NCI-H510A treated with DMSO at 0.1 percent for 48 hours (cell line): ENCODE measurements at places on chromosomes 2 and 18.
A peak's percentile ranks its signal among the peaks of the same experiment; 100 is the strongest.

DNA sequence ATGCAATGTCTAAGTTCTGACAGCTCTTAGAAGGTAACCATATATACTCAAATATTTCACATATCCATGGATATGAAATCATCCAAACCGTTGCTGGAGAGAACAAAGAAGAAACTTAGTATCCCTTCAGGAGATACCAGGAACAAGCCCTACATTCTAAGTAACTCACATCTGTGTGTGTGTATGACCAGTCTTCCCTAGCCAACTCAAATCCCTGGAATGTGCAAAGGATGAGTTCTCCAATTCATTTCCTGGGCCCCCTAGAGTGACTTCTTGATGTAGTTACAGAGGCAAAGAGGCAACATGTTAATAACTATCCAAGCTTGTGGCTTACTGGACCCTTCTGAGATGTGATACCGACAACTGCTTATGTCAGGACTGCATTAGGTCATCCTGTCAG is 20.1 kb downstream of the TPGS2 start:
- no peak for DNase-seq

GRCh38 chr2:238140040-238140439 is 1.6 kb downstream of the KLHL30 start:
- DNase-seq, result no peak

DNA sequence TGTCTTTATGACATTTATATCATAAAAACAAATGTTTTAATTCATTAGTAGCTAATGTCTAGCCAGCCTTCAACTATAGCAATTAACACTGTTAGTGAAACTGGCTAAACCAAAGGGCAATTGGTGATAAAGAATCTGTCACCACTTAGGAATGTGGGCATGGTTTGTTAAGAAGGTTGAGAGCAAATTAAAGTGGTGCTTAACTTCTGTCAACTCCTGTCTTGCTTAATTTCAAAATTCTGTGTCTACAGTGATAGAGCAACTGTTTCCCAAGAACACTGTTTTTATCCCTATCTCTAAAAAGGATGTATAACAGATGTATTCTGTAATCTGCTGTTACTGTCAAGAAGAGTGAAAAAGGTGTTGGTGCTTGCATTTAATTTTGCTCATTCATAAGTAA is 36.5 kb downstream of the CFAP36 start:
- DNase-seq, result no peak

GRCh38 chr2:1563943-1564891 is 151.0 kb downstream of the TPO start:
- DNase-seq, result no peak

- DNase-seq, result no peak
These were observed 68.9 kb downstream of the BIRC6 start for GRCh38 chr2:32425719-32426141.

- DNase-seq, result no peak
These were observed 53.7 kb downstream of the HS1BP3 start for GRCh38 chr2:20596973-20597859.

GRCh38 chr18:74387383-74387782 is 69.7 kb downstream of the DIPK1C start:
- DNase-seq, result no peak

DNA sequence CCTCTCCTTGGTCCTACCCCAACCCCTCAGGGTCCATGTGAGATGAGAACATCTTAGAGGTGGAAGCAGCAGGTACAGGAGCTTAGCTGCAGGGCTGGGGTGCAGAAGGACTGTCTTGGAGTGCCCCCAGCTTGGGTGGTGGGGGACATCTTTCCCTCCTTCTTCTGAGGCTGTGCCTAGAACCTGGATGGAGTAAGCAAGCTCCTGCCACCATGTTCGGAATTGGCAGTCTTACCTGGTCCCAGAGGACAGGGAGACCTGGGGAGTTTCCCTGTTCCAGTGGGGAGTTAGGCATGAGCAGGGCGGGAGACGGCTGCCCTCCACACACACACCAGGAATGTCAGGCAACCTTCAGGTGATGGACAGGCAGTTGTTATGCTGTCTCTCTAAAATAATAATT is 131.0 kb upstream of the COPS8 start:
- DNase-seq, result no peak

- peak; percentile 18 for DNase-seq
These were observed 37.5 kb upstream of the TPO start for GRCh38 chr2:1375794-1376193.

DNA sequence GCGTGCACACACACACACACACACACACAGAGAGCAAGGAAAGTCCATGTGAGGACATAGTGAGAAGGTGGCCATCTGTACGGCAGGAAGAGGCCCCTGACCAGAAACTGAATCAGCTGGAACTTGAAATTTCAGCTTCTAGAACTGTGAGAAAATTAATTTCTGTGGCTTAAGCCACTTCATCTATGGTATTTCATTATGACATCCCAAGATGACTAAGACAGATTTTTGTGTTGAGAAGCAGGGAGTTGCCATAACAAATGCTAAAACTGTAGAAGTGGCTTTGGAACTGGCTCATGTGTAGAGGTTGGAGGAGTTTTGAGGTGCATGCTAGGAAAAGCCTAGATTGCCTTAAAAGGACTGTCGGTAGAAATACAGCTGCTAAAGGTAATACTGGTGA is 63.4 kb upstream of the ZBTB7C start:
- no peak for DNase-seq

- no peak for DNase-seq
These were observed 267.6 kb upstream of the HNRNPA3 start for GRCh38 chr2:176944998-176945397.

DNA sequence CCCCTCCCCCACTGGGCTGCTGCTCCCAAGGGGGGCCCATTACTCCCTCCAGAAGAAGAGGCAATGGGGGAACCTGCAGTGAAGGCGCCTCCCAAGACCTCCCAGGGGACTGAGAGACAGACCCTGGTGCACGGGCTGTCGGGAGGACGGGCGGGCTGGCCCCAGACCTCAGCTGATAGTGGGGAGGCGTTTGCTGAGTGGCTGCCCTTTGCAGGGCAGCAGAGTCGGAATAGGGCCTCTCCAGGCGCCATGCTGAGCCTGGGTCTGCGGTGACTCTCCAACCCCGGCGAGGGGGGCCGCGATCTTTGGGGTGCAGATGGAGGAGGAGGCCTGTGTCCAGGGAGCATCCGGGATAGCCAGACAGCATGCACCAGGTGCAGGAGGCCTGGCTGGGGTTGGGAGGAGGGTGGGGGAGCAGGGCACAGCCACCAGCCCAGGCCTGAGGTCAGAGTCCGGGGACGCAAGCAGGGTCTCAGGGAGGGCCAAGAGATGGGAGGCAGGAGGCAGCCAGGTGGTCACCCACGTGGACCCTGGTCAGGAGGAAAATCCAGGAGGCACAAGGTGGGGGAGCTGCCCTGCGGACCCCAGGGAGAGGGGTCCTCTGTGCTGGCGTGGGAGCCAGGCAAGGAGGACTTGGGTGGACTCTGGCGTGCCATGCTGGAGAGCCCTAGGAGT is 11.0 kb downstream of the CROCC2 start:
- DNase-seq, result no peak

- DNase-seq, result no peak
These were observed 95.8 kb upstream of the CAVIN2 start for GRCh38 chr2:191942739-191943103.

- peak; percentile 66 for DNase-seq
These were observed 3.4 kb upstream of the TET3 start for GRCh38 chr2:73981081-73982001.

- DNase-seq, result no peak
These were observed 23.8 kb upstream of the CABYR start for GRCh38 chr18:24114924-24115549.

DNA sequence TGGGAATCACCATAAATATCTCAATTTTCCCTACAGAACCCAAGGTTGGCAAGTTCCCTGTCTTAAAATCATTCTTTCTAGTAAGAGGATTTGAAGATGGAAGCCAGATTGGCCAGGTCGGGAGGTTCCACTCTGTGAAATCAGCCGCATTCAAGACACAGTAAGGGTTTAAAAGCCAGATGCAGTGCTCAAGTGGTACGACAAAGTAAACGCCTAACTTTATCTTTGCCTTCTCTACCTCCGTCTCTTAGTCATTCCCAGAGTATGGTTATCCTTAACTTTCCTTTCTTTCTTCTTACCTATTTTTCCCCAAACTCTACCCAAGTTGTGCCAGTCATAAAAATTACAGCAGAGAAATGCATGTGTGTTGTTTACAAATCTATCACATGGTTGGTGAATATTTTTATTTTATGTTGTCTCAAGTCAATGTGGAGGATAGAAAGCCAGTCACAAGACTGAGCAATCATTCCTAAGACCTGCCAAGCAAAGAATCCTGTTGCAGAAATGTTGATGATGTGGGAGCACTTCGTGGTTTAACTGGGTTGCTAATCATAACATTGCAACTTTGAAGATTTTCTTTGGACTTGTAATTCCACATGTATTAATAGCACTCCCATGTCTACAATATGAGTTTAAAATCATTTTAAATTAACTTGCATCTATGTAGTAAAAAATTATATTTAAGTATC is 62.6 kb downstream of the SLC40A1 start:
- no peak for DNase-seq

- DNase-seq, result no peak
These were observed 74.5 kb upstream of the NOSTRIN start for GRCh38 chr2:168727904-168728470.

DNA sequence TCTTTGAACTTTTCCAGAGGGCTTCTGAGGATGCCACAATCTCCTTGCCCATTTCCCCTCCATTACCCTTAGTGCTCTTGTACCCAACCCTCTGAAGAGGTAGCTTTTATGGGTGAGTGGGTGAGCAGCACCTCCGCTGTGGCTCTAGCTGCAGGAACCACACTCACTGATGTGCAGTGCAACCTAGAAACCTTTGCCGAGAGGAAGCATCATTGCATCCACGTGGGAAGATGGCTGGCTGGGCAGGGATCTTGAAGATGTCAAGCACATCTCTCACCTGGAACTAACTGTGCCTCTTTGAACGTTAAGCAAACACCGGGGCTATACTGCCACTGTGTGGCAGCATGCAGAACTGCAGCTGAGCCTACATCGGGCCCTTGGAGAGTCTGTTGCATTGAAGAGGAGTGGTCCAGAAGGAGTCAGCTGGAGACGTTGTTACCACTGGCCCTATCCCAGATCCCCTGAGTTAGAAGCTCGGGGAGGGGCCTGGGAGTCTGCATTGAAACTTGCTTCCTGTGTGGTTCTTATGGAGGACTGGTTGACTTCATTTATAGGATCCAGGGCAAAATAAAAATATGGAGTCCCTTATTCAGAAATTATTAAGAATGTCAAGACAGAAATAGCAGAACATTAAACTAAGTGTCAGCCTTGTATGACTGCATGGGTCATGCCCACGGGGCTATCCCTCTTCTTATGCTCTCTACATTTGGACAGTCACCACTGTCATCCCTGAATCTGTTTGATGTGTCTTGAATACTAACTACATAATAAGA is 28.7 kb downstream of the IGFBP5 start:
- DNase-seq, result peak; percentile 93

DNA sequence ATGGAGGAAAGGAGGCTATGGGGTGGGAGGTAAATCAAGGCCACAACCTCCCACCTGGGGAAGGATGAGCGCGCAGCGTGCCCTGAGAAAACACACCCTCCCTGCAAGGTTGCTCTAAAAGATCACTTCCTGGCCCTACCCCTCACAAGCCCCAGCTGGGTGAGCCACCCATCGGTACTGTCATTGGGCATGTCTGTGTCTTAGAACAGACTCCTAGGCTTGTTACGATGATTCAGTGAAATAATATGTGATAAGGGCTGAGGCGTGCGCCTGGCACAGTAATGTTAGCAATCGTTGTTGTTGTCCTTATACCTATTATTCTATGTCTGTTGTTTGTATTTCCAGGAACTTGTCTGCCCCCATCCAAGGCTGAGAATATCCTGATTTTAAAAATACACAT is 175.1 kb downstream of the ZFP36L2 start:
- no peak for DNase-seq

- peak; percentile 14 for DNase-seq
These were observed 8.8 kb downstream of the RTP5 start for GRCh38 chr2:241877989-241878970.

GRCh38 chr2:229339618-229340017 is 68.5 kb upstream of the PID1 start:
- no peak for DNase-seq

- peak; percentile 80 for DNase-seq
These were observed 31.6 kb downstream of the CYBRD1 start for GRCh38 chr2:171553858-171554257.

DNA sequence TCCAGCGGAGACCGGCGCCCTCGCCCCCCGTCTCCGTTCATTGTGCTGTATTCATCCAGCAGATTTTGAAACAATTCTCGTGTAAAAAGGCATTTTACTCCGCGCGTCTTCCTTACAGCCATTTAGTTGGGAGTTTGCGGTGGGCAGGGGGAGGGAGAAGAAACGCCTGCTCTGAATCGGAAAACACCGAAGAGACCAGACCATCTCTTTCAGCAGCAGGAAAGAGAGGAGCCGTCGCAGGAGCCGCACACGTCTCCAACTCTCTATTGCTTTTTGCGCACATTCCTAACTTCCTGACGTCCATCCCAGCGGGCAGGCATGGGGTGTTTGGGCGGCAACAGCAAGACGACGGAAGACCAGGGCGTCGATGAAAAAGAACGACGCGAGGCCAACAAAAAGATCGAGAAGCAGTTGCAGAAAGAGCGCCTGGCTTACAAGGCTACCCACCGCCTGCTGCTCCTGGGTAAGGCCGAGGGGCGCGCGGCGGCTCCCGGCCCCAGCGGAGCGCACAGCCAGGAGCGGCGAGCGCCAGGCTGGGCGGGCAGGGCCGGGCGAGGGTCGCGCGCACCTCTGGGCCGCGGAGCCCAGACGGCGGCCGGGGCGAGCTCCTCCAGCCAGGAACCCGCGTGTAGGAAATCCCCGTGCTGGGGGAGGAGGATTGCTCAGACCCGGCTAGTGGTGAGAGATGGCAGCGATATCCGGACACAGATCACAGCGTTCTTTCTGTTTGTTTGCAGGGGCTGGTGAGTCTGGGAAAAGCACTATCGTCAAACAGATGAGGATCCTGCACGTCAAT is 63.2 kb downstream of the GNAL start:
- DNase-seq, result peak; percentile 25

GRCh38 chr18:27860701-27861107 is 316.2 kb downstream of the CDH2 start:
- peak; percentile 87 for DNase-seq

DNA sequence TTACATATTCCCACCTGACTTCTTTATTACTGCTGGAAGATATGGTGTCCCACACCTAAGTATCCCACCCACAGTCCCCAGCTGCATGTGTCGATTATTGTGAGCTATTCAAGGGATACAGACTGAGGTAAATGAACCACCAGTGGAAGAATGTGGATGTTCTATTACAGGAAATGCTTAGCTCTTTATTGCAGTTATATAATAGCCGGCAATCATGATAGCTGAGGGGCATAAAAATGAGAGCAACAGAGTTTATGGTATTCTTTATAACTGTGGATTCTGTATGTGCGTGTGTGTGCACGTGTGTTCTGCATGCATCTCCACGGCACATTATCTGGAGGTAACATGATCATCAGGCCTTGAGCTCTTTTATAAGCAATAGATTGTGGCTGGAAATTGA is 198.9 kb downstream of the NEDD4L start:
- DNase-seq, result no peak

DNA sequence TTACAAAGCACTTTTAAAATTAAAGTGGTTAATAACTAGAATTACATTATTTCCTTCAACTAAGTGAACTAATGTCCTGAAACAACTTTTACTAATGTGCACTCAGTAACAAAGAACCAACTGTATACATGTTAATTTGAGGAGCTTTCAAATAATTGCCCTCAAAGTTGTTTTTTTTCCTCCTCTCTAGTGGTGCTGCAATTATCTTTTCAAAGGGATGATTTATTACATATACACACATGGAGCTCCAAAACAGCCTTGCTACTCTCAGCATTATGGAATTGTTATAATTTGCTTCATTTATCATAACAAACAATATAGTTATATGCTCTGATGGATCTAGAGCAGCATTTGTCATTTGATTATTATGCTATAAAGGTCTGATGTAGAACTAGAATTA is 246.3 kb upstream of the RASGRP3 start:
- no peak for DNase-seq
